ENCODE measurements at places on chromosomes 4 and X.

DNA sequence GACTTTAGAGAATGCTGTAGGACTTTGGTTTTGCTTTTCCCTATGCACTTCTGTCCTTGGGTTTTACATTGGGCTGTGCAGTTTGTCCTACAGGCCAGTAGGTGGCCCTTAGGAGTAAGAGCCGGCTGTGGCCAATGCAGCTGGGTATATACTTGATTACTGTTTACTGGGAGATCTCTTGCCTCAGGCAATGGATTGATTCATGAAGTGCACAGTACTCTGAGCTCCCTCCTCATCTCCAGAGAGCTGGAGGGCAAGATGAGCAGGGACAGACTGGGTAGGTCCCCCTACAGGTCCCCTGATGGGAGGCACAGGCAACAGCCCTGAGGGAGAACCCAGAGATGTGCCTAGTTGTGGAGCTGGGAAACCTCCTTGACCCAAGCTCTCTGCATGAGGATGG, 103.8 kb upstream of the QRFPR start:
- no peak for DNase-seq

GRCh38 chr4:120765260-120765680, 157.3 kb downstream of the PRDM5 start:
- no peak for DNase-seq

- no peak for DNase-seq
These were observed 122.4 kb upstream of the NAP1L5 start for GRCh38 chr4:88819818-88820697.

DNA sequence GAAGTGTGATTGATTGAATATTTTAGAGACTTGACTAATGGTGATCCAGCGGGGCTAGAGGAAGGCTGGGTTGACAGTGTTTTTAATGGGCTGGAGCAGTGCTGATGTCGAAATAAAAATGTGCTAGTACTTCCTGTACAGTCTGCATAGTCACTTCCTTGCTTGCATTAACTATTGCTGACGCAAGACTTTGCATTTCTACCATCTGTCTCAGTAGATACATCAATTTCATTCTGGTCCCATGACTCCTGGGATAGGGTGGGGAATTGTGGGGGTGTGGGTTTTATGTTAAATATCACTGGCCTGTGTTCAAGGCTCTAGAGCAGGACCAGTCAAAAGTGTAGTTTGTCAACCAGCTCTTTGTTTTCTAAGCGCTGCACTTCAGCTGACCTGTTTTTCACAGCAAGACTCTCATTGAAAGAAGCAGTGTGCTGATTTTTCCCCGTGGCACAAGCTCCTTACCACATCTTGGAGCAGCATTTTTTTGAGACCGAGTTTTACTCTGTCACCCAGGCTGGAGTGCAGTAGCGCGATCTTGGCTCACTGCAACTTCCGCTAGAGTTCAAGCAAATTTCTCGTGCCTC, 35.2 kb upstream of the PHEX start:
- no peak for DNase-seq

DNA sequence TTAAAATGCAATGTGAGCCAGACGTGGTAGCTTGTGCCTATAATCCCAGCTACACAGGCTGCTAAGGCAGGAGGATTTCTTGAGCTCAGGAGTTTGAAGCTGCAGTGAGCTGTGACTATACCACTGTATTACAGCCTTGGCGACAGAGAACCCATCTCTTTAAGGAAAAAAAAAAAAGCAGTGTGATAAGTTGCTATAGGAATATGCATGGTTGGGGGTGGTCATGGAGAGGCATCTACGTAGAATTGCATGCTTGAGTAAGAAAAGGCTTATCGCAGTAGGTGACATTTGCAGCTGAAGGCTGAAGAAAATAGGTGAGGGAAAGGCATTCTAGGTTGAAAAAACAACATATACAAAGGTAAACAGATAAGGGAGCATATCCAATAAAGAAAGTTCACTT, 4.1 kb downstream of the DIAPH2 start:
- DNase-seq, result no peak

DNA sequence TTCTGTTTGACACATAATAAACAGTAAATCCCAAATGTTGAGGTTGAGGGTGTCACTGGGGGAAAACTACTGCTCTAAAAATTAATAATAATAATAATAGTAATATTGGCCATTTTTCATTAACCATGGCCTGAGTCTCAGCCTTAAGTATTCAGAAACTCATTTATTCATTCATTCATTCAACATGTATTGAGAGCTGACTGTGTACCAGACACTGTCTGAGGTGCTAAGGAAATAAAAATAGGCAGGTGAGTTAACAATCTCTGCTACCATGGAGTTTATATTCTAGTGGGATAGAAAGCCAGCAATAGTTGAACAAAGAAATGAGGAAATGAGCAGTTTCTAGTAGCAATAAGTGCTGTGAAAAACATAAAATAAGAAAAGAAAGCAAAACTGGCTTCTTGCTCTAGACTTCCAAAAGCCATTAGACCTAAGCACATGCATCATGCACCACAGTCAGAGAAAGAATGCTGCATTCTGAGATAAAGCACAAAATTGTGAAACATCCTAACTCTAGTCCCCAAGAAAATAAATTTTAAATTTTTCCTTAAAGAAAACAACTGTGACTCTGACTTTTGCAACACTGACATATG, 278.7 kb downstream of the RCHY1 start:
- DNase-seq, result no peak

DNA sequence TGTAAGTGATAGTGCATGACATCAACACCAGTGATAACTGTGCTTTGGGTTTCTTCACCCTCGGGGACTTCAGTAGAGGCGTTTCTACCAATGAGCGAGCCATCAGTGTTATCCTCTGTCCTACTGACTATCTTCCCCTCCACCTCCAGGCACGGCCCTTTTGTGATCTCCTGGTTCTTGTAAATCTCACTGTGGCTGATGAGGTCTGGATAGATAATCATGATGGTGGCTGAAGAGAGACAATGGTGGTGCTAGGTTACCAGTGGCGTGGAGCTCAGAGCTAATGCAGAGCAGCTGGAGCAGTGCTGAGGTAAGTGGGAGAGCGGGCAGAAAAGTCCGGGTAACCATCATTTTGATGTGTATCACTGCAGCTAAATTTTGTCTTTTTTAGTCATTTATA, 816.6 kb downstream of the GLUD2 start:
- DNase-seq, result no peak

DNA sequence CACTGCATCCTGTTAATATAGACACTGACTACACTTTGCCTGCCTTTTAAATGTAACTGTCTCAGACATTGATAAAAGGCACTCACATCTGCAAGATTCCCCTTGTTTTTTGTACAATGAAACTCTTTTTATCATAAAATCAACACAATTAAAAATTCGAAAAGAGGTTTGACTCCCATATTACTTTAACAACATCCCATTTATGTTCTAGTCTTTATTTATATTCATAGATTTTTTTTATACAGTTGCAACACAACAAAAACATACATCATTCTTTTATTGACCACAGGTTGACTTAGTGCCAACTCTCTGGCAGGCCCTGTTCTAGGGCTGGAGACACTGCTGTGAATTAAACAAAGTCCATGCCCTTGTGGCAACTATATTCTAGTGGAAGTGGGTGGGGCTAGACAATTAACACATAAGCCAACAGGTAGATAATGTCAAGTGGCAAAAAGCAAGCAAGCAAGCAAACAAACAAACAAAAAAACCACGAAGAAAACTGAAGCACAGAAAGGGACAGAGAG, 36.8 kb downstream of the ANK2 start:
- no peak for DNase-seq

DNA sequence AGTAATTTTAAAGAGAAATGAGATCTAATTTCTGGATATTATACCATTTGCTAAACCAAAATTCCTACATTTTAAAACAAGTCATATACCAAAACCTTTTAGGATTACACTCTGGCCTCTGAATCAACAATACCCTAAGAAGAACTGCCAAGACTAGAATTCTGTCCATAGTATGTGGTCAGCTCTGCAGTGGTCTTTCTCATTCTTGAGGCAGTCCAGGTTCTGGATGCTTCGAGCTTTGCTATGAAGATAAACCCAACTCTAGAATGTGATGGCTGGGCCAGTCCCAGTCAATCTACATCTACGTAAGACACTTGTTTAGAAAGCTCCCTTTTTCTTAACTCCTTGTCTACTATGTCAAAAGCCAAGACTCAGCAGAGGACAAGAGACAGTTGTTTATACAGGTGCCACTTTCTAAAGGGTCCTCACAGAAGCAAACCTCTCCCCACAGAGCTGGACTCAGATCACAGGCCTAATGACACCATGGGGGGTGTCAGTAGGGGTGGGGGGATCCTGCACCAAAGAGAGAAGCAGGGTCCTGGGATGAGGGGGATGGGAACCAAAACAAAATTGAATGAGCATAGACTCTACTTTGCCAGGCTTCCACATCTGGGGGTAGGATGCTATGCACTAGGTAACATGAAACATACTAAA, 63.2 kb downstream of the SH3RF1 start:
- DNase-seq, result no peak

- no peak for DNase-seq
These were observed 6.6 kb downstream of the SMS start for GRCh38 chrX:21946925-21947641.

DNA sequence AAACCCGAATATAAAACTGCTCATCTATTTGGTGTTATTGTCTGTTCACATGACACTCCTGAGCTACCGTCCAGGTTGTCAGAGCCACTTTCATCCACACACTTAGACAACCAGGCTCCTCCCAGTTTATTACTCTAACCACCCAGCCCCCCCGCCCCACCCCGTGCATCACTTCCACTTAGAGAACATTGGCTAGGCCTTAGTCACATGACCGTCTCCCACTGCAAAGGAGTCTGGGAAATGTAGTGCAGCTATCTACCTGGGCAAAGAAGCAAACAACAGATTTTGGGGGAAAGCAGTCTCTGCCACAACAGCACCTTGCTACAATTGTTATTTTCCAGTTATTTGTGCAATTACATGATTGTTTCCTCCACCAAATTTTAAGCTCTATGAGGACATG, 57.6 kb upstream of the RBPJ start:
- no peak for DNase-seq

- no peak for DNase-seq
These were observed 293.1 kb downstream of the CAMK2D start for GRCh38 chr4:113468165-113469022.

DNA sequence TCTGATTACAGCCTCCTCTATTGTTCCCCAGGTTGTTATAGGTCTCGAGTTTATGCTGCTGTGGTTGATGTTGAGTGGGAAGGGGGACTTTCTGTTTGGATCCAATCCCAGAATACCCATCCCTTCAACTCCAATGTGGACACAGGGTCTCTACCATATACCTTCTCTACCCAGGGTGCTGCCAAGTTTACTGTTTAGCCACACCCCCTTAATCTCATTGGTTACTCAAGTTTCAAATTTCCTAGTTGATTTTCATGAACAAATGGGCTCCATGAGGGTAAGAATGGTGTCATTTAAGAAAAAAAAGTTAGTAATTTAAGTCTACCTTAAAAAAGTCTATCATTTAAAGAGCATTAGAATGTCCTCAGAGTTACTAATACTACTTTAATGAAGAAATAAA, 3.6 kb upstream of the SPP1 start:
- DNase-seq, result no peak

DNA sequence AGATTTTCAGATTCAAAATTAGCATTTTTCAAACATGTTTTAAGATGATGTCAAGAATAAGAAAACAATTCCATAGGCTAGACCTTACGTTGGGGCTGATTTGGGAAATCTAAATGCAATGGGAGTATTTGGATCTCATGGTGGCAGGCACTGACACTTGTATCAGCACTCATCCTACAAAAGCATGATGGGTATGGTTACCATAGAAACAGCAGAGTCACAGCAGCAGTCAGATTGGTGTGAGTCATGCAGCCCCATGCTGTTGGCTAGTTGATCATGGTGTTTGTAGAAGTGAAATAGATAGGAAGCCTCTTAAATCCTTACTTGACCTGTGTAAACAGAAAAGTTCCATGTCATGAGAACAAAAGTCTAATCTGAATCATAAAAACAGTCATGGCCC, 1637.3 kb upstream of the PABPC4L start:
- DNase-seq, result no peak

DNA sequence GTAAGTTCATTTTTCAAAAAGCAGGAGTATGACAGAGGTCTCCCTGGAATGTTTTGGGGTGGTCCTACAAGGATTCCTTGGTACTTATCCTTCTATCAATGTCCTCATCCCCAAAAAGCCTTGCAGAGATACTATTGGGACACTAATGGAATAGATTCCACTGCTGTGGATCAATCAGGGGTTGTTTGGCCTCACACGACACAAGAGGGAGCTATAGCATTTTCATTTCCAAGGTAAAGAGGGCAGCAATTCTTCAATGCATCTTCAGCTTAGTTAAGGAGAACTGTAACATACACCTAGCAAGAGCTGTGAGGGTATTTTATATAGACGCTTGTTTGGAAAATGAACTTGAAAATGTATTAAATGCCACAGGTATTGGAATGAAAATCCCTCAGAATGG, 50.9 kb downstream of the USP26 start:
- DNase-seq, result no peak

- no peak for DNase-seq
These were observed 2.3 kb upstream of the SYTL5 start for GRCh38 chrX:38004046-38004445.

DNA sequence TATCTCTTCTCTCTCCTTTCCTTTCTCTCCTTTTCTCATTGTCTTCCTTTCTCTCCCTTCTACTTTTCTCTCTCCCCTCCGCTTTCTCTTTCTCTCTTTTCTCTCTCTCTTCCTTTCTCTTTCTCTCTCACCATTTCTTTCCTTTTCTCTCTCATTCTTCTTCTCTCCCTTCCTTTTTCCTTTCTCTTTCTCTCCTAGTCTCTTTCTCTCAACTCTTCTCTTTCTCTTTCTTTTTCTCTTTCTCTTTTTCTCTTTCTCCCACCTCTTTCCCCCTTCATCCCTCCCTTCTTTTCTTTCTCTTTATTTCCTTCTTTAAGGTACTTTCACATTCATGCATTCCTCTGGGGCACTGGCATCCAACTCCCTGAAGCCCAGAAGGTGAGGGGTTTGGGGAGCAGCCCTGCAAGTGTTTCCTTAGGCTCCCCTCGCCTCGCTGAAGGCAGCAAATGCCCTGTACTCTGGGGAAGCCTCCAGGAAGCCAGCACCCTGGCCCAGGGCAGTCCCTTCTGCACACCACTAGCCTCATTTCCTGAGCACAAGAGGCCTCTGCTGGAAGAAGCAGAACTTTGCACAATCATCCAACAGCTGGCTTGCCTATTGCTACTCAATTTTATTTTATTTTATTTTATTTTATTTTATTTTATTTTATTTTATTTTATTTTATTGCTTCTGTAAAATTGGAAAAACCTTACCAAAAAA, 124.2 kb downstream of the NFKB1 start:
- DNase-seq, result no peak

DNA sequence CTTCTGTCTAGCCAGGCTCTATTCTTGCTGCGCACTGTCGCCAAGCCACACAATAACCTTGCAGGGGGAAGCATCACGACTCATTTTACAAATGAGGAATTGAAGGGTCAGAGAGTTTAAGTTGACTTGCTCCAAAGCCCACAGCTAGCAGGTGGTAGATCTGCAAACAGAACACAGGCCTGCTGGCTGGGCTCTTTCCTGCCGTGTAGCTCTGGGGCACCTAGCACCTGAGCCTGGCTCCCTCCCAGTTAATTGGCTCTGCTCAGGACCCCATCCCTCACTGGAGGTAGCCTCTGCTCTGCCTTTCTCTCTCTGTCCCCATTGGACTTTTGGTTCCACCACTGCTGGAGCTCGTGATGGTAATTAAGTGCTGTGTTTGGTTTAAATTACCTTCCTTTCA, 98.5 kb downstream of the NSUN7 start:
- no peak for DNase-seq

Data from progenitor cell of endocrine pancreas (in vitro differentiated cells).